ENCODE measurements at places on chromosomes 2 and 18. TPM values are rescaled to one million over a fixed set of nuclear protein-coding genes. Genes with fewer than 3 reads are reported as not detected.
A peak's percentile ranks its signal among the peaks of the same experiment; 100 is the strongest.

GRCh38 chr2:44838116-44838790, 103.2 kb upstream of the SIX3 start:
- DNase-seq, result no peak

- DNase-seq, result no peak
Measured at GRCh38 chr2:74979844-74980243, 21.4 kb downstream of the POLE4 start.

DNA sequence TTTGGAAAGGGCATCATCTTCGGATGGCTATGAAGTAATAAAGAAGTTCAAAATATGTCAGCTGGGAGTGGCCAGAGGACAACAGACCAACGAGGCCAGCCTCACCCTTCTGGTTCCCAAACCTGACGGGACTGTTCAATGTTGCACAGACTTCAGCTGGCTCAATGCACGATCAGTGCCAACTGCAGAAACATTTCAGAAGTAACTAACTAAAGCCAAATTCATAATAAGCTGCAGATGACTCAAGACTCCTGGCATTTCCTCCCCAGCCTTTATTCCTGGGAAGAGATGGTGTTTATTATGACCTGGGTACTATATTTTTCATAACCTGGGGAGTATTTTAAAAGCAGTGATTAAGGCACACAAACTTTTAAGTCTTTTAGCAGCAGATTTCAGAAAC, 3.8 kb upstream of the ATP6V1C2 start:
- DNase-seq, result no peak

DNA sequence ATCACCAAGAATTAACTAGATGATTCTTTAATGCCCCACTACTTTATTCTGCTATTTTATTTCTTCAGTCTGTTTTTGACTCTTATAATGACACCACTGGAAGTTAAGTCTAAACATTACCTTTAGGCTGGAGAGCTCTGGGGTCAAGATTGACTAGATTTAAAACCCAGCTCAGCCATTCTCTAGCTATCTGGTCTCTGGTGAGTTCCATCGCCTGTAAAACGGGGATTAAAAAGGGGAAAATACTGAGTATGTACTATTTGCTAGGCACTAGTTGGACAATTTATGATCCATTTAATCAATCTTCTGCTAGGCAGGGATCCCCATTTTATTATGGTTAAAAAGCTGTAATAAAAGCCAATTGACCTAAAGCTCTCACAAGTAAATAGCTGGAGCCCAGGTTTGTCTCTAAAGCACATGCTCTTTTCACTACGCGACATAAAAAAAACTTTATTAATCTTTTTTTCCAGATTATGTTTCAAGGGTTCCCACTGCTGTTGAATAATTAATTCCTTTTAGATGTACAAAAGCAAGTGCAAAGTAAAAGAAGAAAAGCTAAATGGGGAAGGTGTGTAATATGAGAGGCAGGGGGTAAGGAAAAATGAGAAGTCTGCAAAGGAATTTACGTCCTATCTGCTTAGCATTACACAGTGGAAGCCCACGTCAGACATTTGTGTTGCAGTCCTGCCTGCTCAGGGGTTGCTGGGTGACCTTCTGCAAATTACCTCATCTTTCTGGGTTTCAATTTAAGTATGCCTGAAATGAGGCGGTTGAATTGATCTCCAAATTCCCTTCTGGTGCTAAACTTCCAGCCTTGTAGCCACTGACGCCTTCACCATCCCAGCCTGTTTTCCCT, 918 bp upstream of the NABP1 start:
- DNase-seq, result no peak

GRCh38 chr2:46876741-46877384, 38.7 kb downstream of the MCFD2 start:
- DNase-seq, result no peak

GRCh38 chr2:199462956-199463692, 5.4 kb upstream of the SATB2 start:
- DNase-seq, result peak; percentile 76

DNA sequence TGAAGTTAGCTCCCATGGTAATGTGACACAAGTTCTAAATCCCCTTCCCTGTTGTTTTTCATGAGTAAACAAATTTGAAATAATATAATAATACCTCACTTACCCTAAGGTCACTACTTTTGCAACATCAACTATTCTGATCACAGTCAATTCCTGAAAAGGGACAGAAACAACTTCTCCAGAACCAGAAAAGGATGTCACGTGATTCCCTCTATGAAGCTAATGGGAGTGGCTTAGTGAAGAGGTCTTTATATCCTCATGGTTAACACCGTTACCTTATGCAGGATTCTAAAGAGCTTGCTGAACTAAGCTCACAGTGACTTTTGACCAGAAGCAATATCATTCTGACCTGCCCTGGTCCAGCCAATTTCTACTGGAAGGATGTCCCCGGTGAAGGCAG, 51.6 kb downstream of the DOCK10 start:
- no peak for DNase-seq

- DNase-seq, result no peak
Measured at GRCh38 chr18:69999656-70000055, 52.0 kb upstream of the CD226 start.

- DNase-seq, result no peak
Measured at GRCh38 chr2:172564376-172564775, 8.5 kb downstream of the PDK1 start.

DNA sequence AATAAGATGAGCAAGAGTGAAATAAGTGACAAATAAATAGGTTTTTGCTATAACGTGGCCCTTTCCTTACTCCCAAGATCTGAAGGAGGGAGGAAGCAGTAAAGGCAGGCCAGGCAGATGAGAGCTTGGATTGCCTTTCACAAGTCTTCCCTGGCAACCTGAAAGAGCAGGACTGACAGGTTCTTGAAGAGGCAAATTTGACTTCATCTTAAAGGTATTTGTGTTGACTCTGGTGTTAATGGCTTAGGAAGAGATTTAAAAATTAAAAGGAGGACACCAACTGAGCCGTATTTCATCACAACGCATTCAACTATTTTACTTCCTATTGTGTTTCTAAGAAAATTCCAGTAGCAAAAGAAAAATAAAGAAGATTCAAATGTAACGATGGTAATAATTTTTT, 3.2 kb downstream of the STRN start:
- DNase-seq, result no peak

DNA sequence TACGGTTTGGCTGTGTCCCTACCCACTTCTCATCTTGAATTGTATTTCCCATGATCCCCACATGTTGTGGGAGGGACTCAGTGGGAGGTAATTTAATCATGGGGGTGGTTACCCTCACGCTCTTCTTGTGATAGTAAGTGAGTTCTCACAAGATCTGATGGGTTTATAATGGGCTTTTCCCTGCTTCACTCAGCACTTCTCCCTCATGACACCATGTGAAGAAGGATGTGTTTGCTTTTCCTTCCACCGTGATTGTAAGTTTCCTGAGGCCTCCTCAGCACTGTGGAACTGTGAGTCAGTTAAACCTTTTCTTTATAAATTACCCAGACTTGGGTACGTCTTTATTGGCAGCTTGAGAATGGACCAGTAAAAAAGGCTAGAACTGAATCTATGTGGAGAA, 750.0 kb upstream of the ID2 start:
- DNase-seq, result no peak

- DNase-seq, result no peak
Measured at GRCh38 chr2:7692657-7693161, 775.5 kb downstream of the RNF144A start.

- no peak for DNase-seq
Measured at GRCh38 chr2:26619521-26619951, 21.6 kb downstream of the CIB4 start.

GRCh38 chr2:30705056-30705455, 102.2 kb downstream of the CAPN13 start:
- DNase-seq, result peak; percentile 3

DNA sequence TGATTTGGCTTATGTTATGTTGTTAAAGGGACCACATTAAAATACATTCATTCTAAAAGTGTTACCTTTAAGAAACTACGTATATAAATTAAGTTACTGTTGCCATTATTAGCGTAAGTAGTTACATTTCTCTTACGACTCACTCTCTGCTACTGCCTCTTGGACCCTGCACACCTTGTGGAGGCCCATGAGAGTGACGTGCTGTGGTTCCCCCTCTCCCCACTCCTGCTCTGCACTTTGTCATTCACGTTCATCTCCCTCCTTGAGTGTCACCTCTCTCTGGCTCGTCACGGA, 830 bp upstream of the MERTK start:
- no peak for DNase-seq

GRCh38 chr2:150371044-150371818, 116.2 kb downstream of the RND3 start:
- DNase-seq, result no peak

DNA sequence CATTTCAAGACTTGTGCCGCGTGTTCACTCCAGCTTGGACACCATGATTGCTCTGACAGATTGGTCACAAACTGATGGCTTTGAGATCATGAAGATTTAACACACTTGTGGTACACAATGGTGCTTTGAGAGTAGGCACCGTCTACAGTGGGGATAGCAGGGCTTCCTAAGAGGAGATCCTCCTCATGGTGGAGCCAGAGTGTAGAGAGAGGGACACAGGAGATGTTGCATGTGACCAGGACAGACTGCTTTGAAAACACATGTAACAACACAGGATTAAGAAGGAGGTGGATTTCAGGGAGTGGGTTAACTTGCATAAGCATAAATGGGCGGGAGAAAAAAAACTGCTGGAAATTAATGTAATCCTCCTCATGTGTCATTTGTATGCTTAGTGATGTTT, 95.7 kb upstream of the LINC00305 start:
- no peak for DNase-seq

DNA sequence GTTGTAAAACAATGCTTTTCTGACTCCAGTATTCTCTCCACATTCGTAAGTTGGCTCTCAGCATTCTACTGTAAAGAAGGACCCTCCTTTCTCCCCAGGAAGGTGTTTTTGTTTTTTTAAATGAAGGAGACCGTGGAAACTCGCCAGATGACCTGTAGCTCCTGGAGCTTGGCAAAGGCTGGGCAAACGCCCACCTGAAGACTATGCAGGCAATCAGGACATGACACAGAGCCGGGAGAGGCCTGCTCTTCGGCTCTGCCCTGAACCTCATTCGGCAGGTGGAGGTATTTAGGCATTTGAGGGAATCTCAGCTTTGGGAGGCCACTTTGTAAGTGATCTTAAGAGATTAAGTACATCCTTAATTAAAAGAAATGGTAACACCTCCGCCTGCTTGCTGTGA, 17.4 kb downstream of the CASP10 start:
- no peak for DNase-seq

DNA sequence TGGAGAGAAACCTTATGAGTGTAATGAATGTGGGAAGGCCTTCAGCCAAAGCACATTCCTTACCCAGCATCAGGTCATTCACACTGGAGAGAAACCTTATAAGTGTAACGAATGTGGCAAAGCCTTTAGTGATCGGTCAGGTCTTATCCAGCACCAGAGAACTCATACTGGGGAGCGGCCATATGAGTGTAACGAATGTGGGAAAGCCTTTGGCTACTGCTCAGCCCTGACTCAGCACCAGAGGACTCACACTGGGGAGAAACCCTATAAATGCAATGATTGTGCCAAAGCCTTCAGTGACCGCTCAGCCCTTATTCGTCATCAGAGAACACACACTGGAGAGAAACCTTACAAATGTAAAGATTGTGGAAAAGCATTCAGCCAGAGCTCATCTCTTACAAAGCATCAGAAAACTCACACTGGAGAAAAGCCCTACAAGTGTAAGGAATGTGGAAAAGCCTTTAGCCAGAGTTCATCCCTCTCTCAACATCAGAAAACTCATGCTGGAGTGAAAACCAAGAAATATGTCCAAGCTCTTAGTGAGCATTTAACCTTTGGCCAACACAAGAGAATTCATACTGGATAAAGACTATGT, 7.8 kb downstream of the ZNF892 start:
- no peak for DNase-seq

DNA sequence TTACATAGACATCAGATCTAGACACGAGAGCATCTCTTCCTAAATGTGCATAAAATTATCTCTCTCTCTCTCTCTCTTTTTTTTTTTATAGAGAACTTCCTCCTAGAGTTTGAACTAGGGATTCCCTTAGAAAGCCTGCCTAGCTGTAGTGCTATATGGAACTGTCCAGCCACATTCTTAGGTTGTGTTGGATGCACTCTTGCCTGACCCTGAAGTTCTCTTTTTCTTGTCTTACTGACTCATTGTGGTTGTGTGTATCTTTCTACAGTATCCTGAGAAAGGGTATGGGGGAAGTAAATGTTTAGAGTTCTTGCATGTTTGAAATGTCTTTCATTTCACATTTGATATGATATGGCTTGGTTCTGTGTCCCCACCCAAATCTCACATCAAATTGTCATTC, 368.2 kb downstream of the CDH2 start:
- no peak for DNase-seq

- no peak for DNase-seq
Measured at GRCh38 chr2:18491577-18491976, 68.9 kb downstream of the RDH14 start.

- no peak for DNase-seq
Measured at GRCh38 chr2:26892922-26893524, 45.1 kb downstream of the DPYSL5 start.

- no peak for DNase-seq
Measured at GRCh38 chr2:20781656-20782265, 41.1 kb downstream of the LDAH start.

- no peak for DNase-seq
Measured at GRCh38 chr2:74864728-74865722, 31.1 kb downstream of the HK2 start.

- no peak for DNase-seq
Measured at GRCh38 chr2:36441816-36442215, 86.2 kb downstream of the CRIM1 start.

GRCh38 chr18:34543945-34544344, 166.2 kb upstream of the DTNA start:
- no peak for DNase-seq

NAT8 gene
- 10.7 TPM for total RNA-seq

DNAJB2 gene
- total RNA-seq, result 71.8 TPM

STRADB gene
- 199 TPM for total RNA-seq

ALLC gene
- 1.3 TPM for total RNA-seq

SERPINB11 gene
- not detected for total RNA-seq

INHA gene
- total RNA-seq, result 0.14 TPM

MALL gene
- total RNA-seq, result 4.2 TPM

REG3A gene
- total RNA-seq, result not detected
